Esophagus muscularis mucosa (tissue), 4 donors: ENCODE measurements at places on chromosomes 11 and 22. TPM values are rescaled to one million over a fixed set of nuclear protein-coding genes. Genes with fewer than 3 reads are reported as not detected.

DNA sequence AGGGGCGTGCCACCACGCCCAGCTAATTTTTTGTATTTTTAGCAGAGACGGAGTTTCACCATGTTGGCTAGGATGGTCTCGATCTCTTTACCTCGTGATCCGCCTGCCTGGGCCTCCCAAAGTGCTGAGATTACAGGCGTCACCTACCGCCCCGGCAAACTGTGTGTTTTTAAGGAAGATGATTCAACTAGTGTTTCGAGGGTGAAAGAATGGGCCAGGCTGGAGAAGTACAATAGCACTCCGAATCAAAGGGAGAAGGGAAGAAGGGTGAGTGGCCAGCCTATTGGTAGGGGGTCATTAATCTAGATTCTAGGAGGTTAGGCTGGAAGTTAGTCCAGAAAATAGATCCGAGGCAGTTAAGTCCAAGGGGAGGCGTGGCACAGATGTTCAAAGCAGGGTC, 2.9 kb upstream of the CECR2 start:
- DNase-seq: no peak

GRCh38 chr11:35678975-35679374, 16.4 kb downstream of the TRIM44 start:
- no peak for DNase-seq

DNA sequence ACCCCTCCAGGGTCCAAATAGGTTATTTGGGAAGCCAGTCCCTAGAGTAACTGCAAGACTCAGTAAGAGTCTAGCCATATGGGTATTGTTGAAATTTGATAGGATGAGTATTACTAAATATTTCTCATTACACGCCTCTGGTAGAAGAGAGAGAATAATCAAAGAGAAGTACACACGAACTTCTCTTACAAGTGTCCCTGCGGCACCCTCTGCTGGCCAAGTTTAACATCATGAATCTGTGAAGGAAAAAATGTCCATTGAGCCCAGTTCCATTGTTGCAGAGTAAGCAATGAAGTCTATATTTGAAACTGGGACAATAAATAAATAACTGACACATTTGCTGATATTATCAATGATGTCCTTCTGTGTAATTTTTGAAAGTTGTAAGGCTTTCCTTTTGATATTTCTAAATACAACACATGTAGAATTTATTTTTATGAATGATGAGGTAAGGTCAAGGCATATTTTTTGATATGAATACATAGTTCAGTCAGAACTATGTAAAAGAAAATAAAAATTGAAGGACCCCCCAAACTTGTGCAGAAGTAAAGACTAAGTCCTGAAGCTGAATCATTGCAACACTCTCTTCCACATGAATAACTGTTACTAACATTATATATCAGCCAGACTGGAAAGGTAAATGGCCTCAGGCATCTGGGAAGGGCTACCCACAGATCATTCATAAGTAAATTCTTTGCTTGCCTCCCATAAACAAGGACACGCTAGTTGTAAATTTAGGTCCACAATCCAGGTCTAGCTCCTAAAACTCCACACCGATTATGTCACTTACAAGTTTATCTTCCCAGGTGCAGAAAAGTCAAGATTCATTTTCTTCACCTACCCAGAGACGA, 10.0 kb downstream of the OR51L1 start:
- DNase-seq: no peak

LTBP3 gene
- 137 TPM for total RNA-seq

- DNase-seq: no peak
Measured at GRCh38 chr11:122874991-122875390, 7.6 kb upstream of the JHY start.

PLEKHA7 gene
- total RNA-seq: 5.8 TPM

DNA sequence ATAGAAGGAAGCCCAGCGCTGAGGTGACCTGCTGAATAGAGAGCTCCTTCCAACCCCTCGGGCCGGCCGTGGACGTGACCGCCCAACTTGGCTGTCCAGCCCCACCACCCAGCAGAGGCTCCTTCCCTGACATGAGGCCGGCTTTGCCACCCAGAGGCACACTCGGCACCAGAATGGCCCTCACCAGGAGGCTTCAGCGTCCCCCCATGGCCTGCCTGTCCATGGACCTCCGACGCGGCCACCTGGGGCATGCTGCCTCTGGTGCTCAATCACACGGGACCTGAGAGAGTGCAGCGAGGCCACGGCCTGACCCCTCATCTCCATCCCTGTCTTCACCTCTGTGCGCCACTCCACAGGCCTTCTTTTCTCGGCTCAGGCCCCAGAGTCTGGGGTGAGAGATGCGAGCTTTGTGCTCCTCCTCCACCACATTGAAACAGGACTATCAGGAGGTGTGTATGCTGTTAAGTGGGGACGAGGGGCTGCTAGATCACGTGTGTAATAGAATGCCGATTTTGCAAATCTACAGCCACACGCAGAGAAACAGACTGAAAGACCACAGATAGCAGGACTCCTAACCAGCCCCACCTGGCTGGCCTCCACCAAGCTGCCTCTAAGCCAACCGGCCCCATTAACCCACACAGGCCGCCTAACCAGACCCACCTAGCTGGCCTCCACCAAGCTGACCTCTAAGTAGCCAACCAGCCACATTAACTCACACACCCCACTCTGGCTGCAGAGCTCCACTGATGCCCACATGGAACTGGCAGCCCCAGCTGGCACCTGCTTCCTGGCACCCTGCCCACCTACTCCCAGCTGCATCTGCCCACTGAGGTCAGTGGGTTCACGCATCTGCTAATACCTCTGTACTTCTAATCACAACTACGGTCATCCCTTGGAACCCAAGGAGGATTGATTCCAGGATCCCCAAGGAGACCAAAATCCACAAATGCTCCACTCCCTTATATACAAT, 20.7 kb downstream of the LINC01488 start:
- DNase-seq: no peak

DNA sequence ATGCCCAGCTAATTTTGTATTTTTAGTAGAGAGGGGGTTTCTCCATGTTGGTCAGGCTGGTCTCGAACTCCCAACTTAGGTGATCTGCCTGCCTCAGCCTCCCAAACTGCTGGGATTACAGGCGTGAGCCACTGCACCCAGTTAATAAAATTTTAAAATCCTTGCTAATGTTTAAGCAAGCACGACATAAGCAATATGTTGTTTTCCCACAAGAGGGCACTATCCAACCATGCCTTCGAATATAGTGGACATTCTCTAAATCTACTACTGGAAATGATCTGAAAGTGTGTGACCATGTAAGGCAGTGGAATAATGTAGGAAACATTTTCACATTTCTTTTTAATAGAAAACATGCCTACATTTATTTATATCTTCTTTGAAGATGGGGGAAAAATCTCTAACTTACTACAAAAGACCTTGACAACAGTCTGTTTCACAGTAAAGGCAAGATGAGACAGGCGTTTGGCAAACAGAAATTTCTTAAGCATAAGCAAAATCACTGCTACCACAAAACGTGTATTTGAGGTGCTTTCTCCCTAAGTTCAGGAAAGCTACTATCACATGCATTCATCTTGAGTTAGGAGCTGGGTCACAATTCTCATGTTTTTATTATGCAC, 38.2 kb downstream of the PITPNB start:
- no peak for DNase-seq

GRCh38 chr22:29344137-29344536, 28.6 kb upstream of the RASL10A start:
- peak; percentile 93 for DNase-seq

DNA sequence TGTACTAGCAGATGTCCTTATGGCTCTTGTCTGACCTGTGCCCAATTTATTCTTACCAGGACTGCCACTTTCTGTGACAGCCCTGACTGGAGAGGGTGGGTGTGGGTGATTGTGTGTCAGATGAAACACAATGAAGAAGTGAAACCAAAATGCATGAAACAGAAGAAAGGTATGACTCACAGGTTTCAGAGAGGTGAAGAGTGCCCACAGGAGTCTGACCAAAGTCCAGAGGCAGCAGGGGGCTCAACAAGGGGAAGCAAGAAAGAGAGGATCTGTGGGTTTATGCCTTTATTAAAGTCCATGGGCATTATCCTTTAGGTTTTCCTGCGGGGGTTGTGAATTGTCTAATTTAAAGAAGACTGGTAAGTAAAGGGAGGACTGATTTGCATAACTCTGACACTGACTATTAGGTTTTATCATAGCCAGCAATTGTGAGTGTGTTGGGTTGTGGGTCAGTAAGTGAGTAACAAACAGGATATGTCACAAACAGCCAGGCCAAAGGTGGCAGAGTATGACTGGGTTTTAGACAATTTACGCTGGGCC, 3.9 kb upstream of the OR4C6 start:
- no peak for DNase-seq

- DNase-seq: no peak
Measured at GRCh38 chr11:101008961-101009689, 120.5 kb downstream of the PGR start.

DNA sequence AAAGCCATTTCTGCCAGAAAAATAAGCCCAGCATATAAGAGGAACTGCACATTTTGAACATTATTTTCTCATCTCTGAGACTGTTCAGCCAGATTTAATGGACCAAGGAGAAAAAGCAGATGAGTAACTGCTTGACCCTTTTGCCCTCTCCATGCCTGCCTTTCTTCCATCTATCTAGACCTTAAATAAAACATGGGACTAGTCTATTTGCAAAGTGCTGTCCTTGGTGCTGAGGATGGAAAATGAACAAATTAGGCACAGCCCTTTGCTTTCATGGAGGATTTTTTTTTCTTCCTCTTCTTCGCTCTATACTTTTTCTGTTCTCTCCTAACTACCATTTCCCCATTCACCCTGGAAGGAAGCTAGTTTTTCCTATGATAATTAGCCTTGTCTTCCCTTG, 361.3 kb downstream of the GRM5 start:
- no peak for DNase-seq

DNA sequence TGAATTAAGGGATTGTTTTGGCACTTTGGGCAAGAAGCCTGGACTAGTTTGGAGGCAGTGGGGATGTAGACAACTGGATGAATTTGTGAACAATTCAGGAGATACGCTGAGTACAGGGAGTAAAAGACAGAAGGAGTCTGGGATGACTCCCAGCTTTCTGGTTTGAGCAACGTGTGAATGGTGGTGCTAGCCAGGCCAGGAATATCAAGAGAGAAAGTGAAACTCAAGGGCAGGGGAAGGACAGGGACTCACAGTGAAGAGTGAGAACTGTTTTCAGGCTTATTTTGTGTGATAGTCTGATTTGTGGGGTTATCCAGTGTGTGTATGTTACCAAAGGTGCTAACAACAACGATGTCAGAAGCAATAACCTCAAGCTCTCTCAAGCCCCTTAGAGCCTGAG, 15.9 kb downstream of the CHRM1 start:
- DNase-seq: no peak

DNA sequence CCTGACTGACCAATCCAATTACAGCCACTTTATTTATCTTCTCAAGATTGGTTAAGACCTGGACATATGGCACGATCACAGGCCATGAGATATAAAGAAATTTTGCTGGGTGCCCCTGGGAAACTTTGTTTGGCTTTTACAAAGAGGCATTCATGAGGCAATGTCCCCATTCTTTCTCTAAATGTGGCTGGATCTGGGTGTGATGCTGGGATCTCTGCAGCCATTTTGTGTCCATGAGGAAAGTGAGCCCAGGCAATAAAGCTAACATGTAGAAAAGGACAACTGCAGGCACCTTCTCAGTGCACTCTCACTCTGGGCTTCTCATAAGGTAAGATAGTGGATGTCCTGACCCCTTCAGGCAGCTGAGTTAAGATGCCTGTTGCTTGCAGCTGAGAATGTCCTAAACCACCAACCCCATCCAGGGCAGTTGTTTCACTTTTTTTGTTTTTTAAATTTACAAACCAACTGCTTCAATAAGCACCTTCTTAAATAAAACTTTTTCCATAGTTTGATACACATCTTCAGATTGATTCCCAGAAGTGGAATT, 372.3 kb downstream of the MIAT start:
- DNase-seq: no peak

DNA sequence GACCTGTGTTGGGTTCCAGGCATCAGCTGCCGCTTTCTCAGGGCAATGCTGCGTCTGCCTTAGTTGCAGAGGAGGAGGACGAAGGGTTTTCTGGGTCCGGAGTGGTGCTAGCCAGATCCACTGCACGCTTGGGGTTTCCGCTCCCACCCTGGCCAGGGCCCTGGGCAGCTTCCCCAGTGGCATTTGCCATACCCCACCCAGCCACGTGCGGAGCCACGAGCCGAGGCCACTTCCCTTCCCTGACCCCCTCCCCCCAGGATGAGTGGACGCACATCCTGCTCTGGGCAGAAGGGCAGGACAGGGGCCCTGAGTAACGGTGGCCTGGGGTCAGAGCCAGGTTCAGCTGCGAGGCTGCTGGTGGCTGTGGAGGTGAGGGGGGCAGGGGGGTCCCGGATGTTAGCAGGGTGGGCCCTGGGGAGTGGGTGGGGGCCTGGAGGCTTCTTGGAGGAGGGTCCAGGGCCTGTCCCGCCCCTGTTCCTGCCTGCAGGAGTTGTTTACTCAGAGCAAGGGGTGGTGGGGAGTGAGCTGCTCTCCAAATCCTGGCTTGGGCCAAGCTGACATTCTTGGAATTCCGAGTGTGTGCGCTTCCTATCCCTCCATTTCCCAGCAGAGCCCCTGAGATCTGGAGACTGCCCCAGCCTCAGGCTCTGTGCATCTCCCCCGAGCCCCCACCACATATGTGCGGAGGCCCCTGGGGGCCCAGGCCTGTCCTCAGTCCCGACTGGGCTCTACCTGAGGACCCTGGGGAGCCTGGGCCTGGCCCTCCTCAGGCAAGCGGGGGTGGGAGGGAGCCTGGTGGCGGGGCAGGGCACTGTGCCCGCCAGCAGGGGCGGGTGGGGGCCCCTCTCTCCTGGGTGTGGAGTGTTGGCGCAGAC, 1.4 kb downstream of the TSPAN4 start:
- peak; percentile 99 for DNase-seq

FAM227A gene
- total RNA-seq: 0.75 TPM

GRCh38 chr11:3893311-3893710, 37.8 kb downstream of the STIM1 start:
- no peak for DNase-seq

MB gene
- total RNA-seq: not detected

DNA sequence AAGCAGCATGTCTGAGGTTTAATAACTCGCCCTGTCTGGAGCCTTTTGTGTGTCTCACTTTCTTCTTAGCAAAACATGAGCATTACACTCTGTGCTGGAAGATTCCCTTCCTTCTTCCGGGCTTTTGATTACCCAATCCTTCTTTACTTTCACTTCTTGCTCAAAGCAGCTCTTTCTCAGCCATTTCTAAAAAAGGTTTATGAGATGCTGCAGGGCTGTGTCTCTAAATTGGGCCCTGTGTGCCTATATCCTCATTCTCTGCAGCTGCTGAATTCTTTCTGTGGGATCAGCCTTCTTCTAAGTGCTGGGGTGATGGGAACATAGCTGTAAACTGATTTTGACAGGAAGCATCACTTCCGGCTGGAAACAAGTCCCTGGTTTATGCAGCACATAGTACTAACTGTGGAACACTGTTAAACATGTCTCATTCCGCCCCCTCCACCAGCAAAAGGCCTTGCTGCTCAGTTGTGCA, 71.8 kb downstream of the PIWIL4 start:
- peak; percentile 89 for DNase-seq

CST6 gene
- not detected for total RNA-seq
